ENCODE measurements at places on chromosomes 5 and 9. TPM values are rescaled to one million over a fixed set of nuclear protein-coding genes. Genes with fewer than 3 reads are reported as not detected.
A peak's percentile ranks its signal among the peaks of the same experiment; 100 is the strongest.

DNA sequence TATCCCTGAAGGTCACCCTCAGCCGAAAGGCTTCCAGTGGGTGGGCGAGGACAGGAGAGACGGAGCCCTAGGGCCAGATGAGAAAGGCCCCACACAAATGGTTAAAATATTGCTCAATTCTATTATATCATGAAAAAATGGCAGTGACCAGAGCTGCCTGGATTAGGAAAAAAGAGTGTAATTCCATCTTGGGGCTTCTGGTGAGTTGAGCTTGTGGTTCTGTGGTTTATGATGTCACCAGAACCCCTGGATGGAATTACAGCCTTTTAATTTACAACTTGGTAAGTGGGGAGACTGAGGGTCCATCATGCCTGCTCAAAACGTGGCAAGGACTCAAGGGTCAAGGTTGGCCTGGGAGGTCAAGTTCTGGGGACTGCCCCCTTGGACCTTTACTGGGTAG is 55.5 kb upstream of the STC2 start:
- no peak overlapping the region for H3K27ac ChIP-seq
- H3K27me3 ChIP-seq = no peaks in the 10 kb centered on the region
- no peaks in the 10 kb centered on the region for H3K36me3 ChIP-seq
- DNase-seq = no peak
- H3K4me1 ChIP-seq = no peaks in the 10 kb centered on the region

Gene TMC1
- total RNA-seq = not detected

Gene ANKH
- total RNA-seq = 97.2 TPM

Gene SLC24A2
- not detected for total RNA-seq

DNA sequence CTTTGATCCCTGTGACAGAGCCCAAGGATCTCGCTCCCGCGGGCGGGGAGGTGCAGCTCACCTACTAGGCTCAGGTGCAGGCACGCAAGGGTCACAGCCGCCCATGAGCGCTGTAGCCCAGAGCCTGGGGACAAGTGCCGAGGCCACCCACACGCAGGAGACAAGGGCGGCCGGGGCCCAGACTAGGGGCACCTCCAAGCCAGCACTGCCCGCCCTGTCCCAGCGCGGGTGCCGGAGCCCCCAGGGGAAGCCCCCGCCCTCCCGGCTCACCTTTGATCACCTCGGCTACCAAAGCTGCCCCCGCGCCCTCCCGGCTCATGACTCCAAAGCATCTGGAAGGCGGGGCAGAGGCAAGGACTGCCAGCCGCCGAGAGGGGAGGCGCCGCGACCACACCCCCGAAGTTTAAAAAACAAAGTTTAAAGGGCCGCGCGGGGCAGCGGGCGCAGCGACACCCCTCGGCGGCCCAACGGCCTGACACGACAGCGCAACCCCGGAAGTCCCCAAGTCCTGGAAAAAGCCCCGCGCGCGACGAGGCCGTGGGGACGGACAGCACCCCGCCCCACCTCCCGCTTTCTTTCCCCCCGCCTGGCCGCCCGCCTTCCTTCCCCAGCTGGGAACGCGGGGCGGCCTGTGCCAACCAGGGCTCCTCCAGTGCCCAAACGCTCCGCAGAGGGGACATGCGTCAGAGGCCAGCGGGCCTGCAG is 53.0 kb downstream of the CDC14B start:
- peaks cover 1% of the 10 kb centered on the region for H3K36me3 ChIP-seq
- peak overlapping the region; percentile 77 for H3K4me3 ChIP-seq

- peaks cover 8% of the 10 kb centered on the region for H3K4me1 ChIP-seq
- H3K27me3 ChIP-seq = peaks cover 3% of the 10 kb centered on the region
- H3K36me3 ChIP-seq = no peaks in the 10 kb centered on the region
- H3K27ac ChIP-seq = no peak overlapping the region
- no peak for DNase-seq
Observed at GRCh38 chr5:4703931-4704458, 436.1 kb upstream of the ADAMTS16 start.

GRCh38 chr9:76615177-76615603 is 149.0 kb upstream of the PCA3 start:
- peaks cover 2% of the 10 kb centered on the region for H3K36me3 ChIP-seq
- peaks cover 31% of the 10 kb centered on the region for H3K4me1 ChIP-seq
- H3K27me3 ChIP-seq = no peaks in the 10 kb centered on the region
- H3K27ac ChIP-seq = no peak overlapping the region
- no peak overlapping the region for H3K4me3 ChIP-seq

GRCh38 chr9:95511952-95512708 is 4.6 kb downstream of the PTCH1 start:
- no peaks in the 10 kb centered on the region for H3K27me3 ChIP-seq
- DNase-seq = no peak
- H3K4me1 ChIP-seq = peaks cover 36% of the 10 kb centered on the region
- H3K27ac ChIP-seq = peak overlapping the region; percentile 78
- H3K4me3 ChIP-seq = peak overlapping the region; percentile 78

- peaks cover 12% of the 10 kb centered on the region for H3K4me1 ChIP-seq
- DNase-seq = no peak
- no peak overlapping the region for H3K4me3 ChIP-seq
- no peaks in the 10 kb centered on the region for H3K27me3 ChIP-seq
- H3K36me3 ChIP-seq = no peaks in the 10 kb centered on the region
Observed at GRCh38 chr5:4093236-4093635, 497.6 kb downstream of the IRX1 start.

Gene CDC20B
- total RNA-seq = not detected

Gene CCL27
- total RNA-seq = not detected

- peaks cover 11% of the 10 kb centered on the region for H3K4me1 ChIP-seq
- H3K27me3 ChIP-seq = no peaks in the 10 kb centered on the region
Observed at GRCh38 chr9:3491450-3491849, 34.4 kb downstream of the RFX3 start.

Gene GARIN3
- not detected for total RNA-seq

- no peak overlapping the region for H3K4me3 ChIP-seq
- no peaks in the 10 kb centered on the region for H3K36me3 ChIP-seq
- H3K27ac ChIP-seq = no peak overlapping the region
- H3K27me3 ChIP-seq = peaks cover 33% of the 10 kb centered on the region
Observed at GRCh38 chr9:36970007-36970888, 63.8 kb downstream of the PAX5 start.

DNA sequence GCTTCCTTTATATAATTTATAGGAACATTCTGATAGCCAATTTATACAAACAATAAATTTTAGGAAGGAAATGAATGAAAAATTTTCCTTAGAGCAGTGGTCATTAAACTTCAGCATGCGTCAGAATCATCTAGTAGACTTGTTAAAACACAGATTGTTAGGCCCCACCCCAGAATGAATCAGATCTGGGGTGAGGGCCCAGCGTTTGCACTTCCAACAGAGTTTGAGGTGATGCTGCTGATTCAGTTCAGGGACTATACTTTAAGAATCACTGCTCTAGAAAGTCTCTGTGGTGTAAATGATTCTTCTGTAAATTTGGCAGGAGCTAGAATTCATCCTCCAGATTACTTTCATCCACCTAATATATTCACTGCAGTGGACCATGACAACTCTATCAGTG is 80.4 kb downstream of the SLC12A2 start:
- H3K36me3 ChIP-seq = peaks cover 15% of the 10 kb centered on the region
- no peak for DNase-seq
- H3K27me3 ChIP-seq = no peaks in the 10 kb centered on the region
- H3K4me1 ChIP-seq = no peaks in the 10 kb centered on the region
- no peak overlapping the region for H3K27ac ChIP-seq
- no peak overlapping the region for H3K4me3 ChIP-seq

DNA sequence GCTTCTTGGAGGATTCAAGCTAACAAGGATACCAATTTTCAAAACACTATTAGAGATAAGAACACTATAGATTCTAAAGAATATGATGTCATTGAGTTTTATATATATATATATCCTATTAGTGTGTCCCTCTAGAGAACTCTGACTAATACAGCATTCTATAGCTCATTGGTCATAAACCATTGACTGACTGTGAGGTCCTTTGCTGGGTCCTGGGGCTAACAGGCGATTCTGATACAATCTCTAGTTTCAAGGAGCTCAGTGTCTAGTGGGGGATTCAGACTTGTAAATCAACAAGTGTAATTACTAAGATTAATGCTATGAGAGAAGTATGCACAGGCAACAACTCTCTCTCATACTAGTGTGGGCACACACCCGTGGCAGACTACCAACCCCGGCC is 234.5 kb downstream of the DENND1A start:
- peaks cover 2% of the 10 kb centered on the region for H3K36me3 ChIP-seq
- no peak overlapping the region for H3K27ac ChIP-seq
- H3K4me3 ChIP-seq = no peak overlapping the region
- DNase-seq = no peak

Measured in chondrocyte (in vitro differentiated cells).